ENCODE measurements at places on chromosomes 16 and 17. TPM values are rescaled to one million over a fixed set of nuclear protein-coding genes. Genes with fewer than 3 reads are reported as not detected.

UBFD1 gene
- total RNA-seq: 129 TPM

GAS2L2 gene
- total RNA-seq: not detected

WNT3 gene
- 1.9 TPM for total RNA-seq

HID1 gene
- total RNA-seq: 0.61 TPM

ALOX12 gene
- not detected for total RNA-seq

MEOX1 gene
- total RNA-seq: not detected

KRTAP2-1 gene
- total RNA-seq: not detected

IRX6 gene
- total RNA-seq: 13.3 TPM

NOG gene
- 8.3 TPM for total RNA-seq

ZFP3 gene
- total RNA-seq: 2.7 TPM

MFSD6L gene
- total RNA-seq: not detected

YBX2 gene
- not detected for total RNA-seq

CDH8 gene
- 7.5 TPM for total RNA-seq

DNAAF8 gene
- total RNA-seq: 1.6 TPM

TSR1 gene
- 42.4 TPM for total RNA-seq

SDK2 gene
- total RNA-seq: 1.5 TPM

TOP2A gene
- total RNA-seq: 6.8 TPM

KRTAP1-5 gene
- 1.5 TPM for total RNA-seq

CCL5 gene
- total RNA-seq: 0.16 TPM

MPP3 gene
- total RNA-seq: 13.8 TPM

GJD3 gene
- 7.6 TPM for total RNA-seq

CORO6 gene
- total RNA-seq: 12.4 TPM

CUEDC1 gene
- total RNA-seq: 35.0 TPM

CPHXL2 gene
- total RNA-seq: not detected

ENKD1 gene
- total RNA-seq: 20.8 TPM

TLCD3B gene
- not detected for total RNA-seq

PRAC2 gene
- not detected for total RNA-seq

DNAH9 gene
- not detected for total RNA-seq

CPNE7 gene
- 3.2 TPM for total RNA-seq

TEX14 gene
- total RNA-seq: under 0.01 TPM

FOXF1 gene
- total RNA-seq: 0.81 TPM

TMEM238L gene
- total RNA-seq: not detected

ENPP7 gene
- total RNA-seq: not detected

TMEM235 gene
- total RNA-seq: not detected

SLFN11 gene
- total RNA-seq: 43.2 TPM

GPRC5C gene
- total RNA-seq: 5.0 TPM

CACNA1H gene
- total RNA-seq: under 0.01 TPM

MARCHF10 gene
- not detected for total RNA-seq

CCNF gene
- total RNA-seq: 6.7 TPM

EPX gene
- not detected for total RNA-seq

ITFG1 gene
- total RNA-seq: 56.1 TPM

CLDN7 gene
- 0.24 TPM for total RNA-seq

RCVRN gene
- under 0.01 TPM for total RNA-seq

TBC1D3K gene
- total RNA-seq: not detected

SLC25A39 gene
- total RNA-seq: 76.4 TPM

COPRS gene
- total RNA-seq: 60.0 TPM

CACNA1G gene
- total RNA-seq: 2.9 TPM

C1QL1 gene
- total RNA-seq: 0.49 TPM

OR3A3 gene
- total RNA-seq: not detected

NT5C3B gene
- total RNA-seq: 74.8 TPM

NEK8 gene
- total RNA-seq: 5.2 TPM

PAM16 gene
- total RNA-seq: 12.5 TPM
